ENCODE measurements at places on chromosomes 4 and X. TPM values are rescaled to one million over a fixed set of nuclear protein-coding genes. Genes with fewer than 3 reads are reported as not detected.

RAB40A gene
- 1.8 TPM for total RNA-seq

GYPB gene
- total RNA-seq = 2.3 TPM

ADH7 gene
- total RNA-seq = not detected

GAGE12E gene
- total RNA-seq = not detected

TLR6 gene
- total RNA-seq = 4.6 TPM

AMTN gene
- not detected for total RNA-seq

SLC6A14 gene
- not detected for total RNA-seq

PAPSS1 gene
- 120 TPM for total RNA-seq

SUPT20HL1 gene
- not detected for total RNA-seq

DUX4 gene
- not detected for total RNA-seq

GPR119 gene
- total RNA-seq = not detected

SASH3 gene
- 3.2 TPM for total RNA-seq

AWAT2 gene
- not detected for total RNA-seq

RHOH gene
- total RNA-seq = 0.46 TPM

GABRG1 gene
- total RNA-seq = 90.7 TPM

FRAS1 gene
- total RNA-seq = 47.7 TPM

CPEB2 gene
- 55.6 TPM for total RNA-seq

ADGRA3 gene
- 59.7 TPM for total RNA-seq

F9 gene
- not detected for total RNA-seq

ASB11 gene
- total RNA-seq = not detected

ENPEP gene
- total RNA-seq = 3.0 TPM

ABCB7 gene
- total RNA-seq = 27.0 TPM

NPY2R gene
- total RNA-seq = 5.3 TPM

DMRTC1 gene
- 0.46 TPM for total RNA-seq

MAGEB2 gene
- total RNA-seq = not detected

PPARGC1A gene
- 22.1 TPM for total RNA-seq

TSR2 gene
- total RNA-seq = 20.1 TPM

TCEAL8 gene
- 106 TPM for total RNA-seq

DIPK2B gene
- 2.5 TPM for total RNA-seq

LUZP4 gene
- not detected for total RNA-seq

GLRA2 gene
- 52.4 TPM for total RNA-seq

MAGEA11 gene
- total RNA-seq = not detected

MXRA5 gene
- 3.9 TPM for total RNA-seq

FAM236D gene
- not detected for total RNA-seq

KLF8 gene
- total RNA-seq = 21.0 TPM

RHOXF2B gene
- total RNA-seq = not detected

TXK gene
- total RNA-seq = 1.2 TPM

PPEF2 gene
- total RNA-seq = not detected

GPR50 gene
- total RNA-seq = 0.23 TPM

GAB3 gene
- total RNA-seq = 1.4 TPM

INTU gene
- total RNA-seq = 34.1 TPM

GPR173 gene
- 27.0 TPM for total RNA-seq

PDE6B gene
- 9.2 TPM for total RNA-seq

All from diencephalon (tissue), 1 donor.